Fibroblast of skin of right biceps (primary cell): ENCODE measurements at places on chromosomes 3 and 15.

GRCh38 chr3:191372122-191372521 is 41.8 kb upstream of the UTS2B start:
- no peak for DNase-seq

DNA sequence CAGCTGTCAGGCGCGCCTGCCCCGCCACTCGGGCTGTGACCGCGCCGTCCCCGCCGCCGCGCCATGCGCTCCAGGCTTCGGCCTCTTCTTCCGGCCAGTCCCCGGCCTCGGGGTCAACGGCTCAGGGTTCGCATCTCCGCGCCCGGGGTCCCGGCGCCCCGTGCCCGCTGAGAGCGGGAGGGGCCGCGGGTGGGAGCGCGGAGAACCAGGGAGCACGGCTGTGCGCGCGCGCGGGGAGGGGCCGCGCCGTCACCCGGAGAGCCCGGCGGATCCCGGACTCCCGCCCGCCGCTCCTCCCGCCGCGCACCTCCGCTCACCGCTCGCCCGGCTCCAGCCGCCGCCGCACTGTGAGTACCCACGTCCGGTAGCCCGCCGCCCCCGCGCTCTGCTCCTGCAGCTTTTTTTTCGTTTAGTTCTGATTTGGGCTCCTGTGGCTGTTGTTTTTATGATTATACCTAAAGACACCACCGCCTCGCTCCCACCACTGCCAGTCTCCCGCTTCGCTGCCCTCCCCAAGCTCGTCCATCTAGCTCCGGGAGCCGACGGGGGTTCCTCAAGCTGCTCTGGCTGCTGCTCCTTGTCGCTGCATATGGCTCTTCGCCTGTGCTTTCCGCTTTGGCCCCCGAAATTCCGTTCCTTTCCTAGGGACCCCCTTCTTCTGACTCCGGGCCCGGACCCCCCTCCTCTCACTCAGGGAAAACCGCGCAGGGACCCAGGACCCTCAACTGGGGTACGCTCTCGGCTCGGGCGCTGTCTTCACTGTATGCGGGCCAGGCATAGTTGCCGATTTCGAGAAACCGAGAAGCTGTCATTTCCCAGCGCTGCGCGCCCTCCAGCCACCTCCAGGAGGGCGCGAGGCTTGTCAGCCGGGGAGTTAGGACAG is 1.8 kb upstream of the SKOR1 start:
- DNase-seq: no peak

DNA sequence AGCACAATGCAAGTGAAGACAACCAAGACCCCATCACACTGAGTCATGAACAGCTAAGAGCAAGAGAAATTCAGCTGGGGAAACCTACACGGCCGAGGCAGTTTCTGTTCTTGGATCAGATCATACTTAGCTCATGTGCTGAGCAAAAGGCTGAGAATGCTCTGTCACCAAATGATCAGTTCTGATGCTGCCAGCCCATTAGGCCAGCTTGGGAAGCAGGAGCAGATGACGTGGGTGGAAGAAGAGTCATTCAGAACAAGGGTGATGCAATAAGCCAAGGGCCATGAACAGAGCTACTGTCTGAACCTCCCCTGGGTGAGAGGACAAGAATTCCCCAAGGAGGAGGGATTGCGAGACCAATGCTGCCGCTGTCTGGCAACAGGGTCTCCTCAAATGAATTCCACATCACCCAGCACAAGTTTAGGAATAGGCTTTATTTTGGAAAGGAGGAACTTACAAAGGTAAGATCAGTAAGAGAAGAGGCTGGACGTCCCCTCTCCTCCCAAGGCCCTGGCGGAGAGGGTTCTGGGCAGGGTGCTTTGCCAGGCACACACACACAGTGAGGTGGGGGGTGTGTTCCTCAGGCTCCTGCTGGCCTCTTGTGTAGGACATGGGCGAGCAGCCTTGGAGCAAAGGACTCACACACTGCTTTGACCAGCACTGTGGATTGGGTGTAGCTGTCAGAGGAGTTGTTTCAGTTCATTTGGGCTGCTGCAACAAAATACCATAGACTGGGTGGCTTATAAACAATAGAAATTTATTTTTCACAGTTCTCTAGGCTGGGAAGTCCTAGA is 65.6 kb upstream of the CTXND1 start:
- DNase-seq: peak; percentile 97

- no peak for DNase-seq
These were observed 7.5 kb downstream of the MYNN start for GRCh38 chr3:169780742-169781141.

GRCh38 chr3:60584250-60584649 is 667.0 kb downstream of the FHIT start:
- DNase-seq: peak; percentile 89

GRCh38 chr15:25465835-25466234 is 27.0 kb upstream of the UBE3A start:
- DNase-seq: no peak

DNA sequence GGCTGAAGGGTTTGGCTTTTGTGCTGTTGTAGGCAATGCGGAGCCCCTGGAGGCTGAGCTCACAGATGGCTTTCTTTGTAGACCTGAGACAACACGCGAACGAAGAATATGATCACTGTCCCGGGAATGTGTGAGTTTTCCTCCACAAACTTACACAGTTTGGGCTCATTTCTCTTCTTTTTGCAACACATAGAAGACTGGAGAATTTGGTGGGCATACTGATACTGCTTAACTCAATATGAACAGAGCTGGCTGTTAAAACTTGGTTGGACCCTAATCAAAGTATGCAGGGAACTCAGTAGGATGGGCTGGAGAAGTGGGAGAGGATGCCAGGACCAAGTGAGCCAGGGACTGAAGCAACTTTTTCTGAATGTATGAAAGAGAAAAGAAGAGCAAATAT is 12.2 kb upstream of the RFC4 start:
- no peak for DNase-seq

- no peak for DNase-seq
These were observed 145.2 kb downstream of the SSR3 start for GRCh38 chr3:156409694-156410093.

- peak; percentile 58 for DNase-seq
These were observed 20.6 kb downstream of the FAN1 start for GRCh38 chr15:30924353-30924752.

- DNase-seq: no peak
These were observed 16.0 kb upstream of the PLA2G4D start for GRCh38 chr15:42110367-42110766.

- DNase-seq: peak; percentile 88
These were observed 341.3 kb upstream of the THBS1 start for GRCh38 chr15:39239562-39239961.
